AG08396 (cell line): ENCODE measurements at places on chromosomes 1 and 21.

- DNase-seq: no peak
Measured at GRCh38 chr1:50491142-50491541, 67.9 kb upstream of the DMRTA2 start.

DNA sequence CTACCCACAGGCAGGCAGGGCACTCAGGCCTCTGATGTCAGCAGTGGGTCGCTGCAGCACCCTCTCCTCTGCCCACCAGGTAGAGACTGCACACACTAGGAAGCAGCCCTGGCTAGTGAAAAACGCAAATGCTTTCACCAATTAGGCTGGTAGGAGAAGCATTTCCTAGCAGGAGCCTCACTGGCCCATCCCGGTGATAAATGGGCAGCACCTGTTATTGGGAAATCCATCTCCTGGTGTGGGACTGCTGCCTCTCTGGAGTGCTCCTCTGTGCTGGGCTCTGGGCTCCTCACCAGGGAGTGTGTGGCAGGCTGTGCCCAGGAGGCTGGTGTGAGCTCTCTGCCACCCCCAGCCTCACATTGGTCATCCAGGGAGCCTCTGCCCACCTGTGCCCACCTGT is 28.6 kb downstream of the LRP8 start:
- DNase-seq: no peak

GRCh38 chr1:231013391-231014015 is 26.6 kb downstream of the FAM89A start:
- DNase-seq: no peak

- no peak for DNase-seq
Measured at GRCh38 chr1:2934156-2934540, 87.1 kb upstream of the ACTRT2 start.

- DNase-seq: no peak
Measured at GRCh38 chr1:235087906-235088305, 40.7 kb downstream of the TOMM20 start.

DNA sequence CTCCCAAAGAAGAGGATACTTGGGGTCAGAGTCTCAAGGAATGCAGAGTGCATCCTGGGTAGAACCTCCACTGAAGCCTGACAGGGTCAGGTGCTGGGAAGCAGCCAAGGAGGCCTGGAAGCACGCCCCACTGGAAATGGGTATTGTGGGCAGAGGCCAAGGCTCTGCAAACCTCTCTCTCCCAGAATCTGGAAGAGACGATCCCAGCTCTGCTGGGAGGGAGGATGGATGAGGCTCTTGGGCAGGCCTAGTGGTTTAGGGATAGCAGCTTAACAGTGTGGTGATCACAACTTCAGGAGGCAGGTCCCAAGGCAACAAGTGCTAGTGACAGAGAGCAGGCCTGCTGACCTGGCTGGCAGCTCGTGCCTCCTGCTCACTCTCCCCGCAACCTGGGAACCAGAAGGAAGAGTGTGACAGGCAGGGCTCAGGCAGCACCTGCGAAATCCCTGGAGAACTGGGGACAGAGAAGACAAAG is 641.0 kb downstream of the PLPP3 start:
- no peak for DNase-seq

GRCh38 chr21:25385341-25385740 is 221.9 kb downstream of the MRPL39 start:
- DNase-seq: no peak

DNA sequence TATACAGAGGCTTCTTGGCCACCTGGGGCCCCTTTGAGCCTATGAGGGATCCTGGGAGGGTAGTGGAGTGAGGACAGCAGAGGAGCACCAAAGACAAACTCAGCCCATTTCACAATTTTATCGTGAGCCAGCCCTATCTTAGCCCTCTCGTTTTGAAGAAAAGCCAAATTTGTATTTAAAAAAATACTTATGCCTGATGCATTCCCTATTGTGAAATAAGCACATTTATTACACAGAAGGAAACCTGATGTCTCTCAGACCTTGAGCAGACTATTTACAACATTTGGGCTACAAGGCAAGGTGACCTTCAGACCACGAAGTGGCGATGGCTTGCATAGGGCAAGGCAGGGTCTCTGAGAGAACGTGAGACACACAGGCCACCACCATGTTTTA is 41.3 kb upstream of the H6PD start:
- DNase-seq: no peak

DNA sequence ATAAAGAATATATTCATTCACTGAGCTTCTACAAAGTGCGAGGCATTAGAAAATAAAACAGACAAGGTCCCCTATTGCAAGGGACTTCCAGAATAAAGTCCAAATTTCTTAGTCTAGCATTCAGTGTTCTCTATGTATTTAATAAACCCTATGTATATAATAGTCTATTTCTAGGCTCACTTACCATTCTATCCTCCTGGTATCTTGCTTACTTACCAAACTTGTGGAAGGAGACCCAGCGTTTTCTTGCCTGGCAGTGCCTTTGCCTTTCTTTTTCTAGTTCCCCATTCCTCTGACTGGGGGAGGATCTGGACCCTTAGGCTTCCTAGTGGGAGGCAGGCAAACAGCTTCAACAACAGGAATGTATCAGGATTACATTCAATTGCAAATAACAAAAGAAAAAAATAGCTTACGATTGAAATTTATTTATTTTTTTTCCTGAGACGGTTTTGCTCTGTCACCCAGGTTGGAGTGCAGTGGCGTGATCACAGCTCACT is 690 bp upstream of the RNF19B start:
- no peak for DNase-seq

GRCh38 chr1:230163205-230163604 is 96.2 kb downstream of the GALNT2 start:
- peak; percentile 46 for DNase-seq

- DNase-seq: no peak
Measured at GRCh38 chr1:174768949-174769348, 230.8 kb upstream of the CACYBP start.

GRCh38 chr1:98090351-98090750 is 169.5 kb upstream of the DPYD start:
- DNase-seq: no peak

DNA sequence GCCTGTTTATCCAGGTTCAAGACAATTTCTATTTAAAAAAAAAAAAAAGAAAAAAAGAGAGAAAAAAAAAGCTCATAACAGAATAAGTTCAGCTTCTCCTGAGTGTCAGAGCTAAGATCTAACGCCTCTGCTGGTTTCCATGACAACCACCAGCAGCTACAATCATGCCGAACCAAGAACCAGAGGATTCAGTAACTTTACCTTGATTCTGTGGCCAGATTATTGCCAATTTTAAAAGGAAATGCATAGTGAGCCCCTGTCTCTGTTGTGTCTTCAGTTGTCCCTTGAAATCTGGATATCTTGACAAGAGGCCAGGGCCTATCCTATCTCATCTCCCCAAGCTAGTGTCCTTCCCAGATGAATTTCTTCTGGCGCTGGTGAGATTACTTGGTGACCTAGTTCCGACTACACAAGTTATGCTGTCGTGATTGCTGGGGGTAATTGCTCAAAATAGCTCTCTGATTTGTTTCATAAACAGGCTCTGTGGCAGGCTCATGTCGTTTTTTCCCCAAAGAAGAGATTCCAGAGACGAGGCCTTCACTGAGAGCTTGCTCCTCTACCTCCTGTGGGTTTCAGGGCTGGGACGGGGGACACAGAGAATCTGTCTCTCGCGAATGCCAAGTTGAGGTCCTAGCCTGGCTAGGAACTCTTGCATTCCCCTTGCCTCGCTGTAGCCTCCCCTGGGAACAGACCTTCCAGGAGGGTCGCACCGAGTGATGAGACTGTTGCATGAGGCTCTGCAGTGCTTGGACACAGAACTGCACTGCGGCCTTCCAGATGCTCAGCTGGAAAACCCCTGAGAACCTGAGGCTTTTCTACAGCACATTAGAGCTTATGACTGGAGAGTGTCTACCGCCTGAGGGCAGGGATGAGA is 32.4 kb upstream of the SCCPDH start:
- DNase-seq: no peak

DNA sequence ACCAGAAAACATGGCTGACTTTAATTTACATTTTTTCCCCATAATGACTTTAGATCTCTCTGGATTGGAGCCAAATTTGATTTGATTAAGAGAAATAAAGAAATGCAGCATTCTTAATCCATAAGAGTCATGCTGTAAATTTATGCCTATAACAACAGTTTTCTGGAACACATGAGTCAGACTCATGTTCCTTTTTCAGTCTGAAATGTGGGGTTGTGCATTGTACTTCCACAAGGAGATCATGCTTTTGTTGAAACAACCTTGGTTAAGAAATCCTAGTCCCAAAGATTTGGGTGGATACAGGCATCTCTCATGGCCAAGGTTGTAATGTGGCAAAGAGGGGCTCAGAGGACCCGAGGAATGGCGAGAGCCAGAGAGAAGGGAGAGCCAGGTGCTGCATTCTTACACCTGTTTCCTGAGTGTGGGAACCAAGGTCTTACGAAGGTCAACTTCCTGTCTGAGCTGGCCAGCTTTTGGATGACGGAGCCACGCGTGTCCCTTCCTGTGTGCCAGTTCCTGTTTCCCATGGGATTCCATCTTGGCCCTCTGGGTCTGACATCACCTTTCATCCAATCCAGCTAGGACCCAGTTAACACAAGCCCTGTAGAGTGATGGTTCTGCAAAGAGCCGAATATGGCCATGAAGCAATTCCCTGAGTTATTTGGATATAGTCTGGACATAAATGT is 23.1 kb downstream of the CLDN14 start:
- DNase-seq: no peak

DNA sequence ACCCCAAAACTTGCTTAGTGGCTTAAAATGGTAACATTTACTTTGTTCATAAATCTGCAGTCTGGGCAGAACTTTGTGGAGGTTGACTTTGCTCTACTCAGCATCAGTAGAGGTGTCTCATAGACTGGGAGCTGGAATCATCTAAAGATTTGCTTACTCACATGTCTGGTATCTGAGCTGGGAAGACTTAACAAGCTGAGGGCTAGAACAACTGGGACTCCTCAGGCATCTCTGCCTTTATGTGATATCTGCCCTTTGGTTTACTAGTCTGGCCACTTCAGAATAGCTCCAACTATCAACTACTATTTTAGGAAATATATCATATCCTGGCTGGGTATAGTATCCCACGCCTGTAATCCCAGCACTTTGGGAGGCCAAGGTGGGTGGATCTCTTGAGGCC is 82.5 kb downstream of the C4BPA start:
- DNase-seq: no peak

GRCh38 chr1:153742411-153743142 is 14.7 kb downstream of the INTS3 start:
- DNase-seq: no peak

- peak; percentile 57 for DNase-seq
Measured at GRCh38 chr1:212162635-212163034, 122.6 kb upstream of the PPP2R5A start.

GRCh38 chr1:85496941-85497582 is 32.1 kb upstream of the DDAH1 start:
- no peak for DNase-seq

- DNase-seq: no peak
Measured at GRCh38 chr1:229578168-229579058, 19.9 kb upstream of the ABCB10 start.

GRCh38 chr1:201248721-201249559 is 34.4 kb upstream of the PKP1 start:
- no peak for DNase-seq

GRCh38 chr1:28602536-28603439 is 10.7 kb downstream of the RAB42 start:
- peak; percentile 76 for DNase-seq

DNA sequence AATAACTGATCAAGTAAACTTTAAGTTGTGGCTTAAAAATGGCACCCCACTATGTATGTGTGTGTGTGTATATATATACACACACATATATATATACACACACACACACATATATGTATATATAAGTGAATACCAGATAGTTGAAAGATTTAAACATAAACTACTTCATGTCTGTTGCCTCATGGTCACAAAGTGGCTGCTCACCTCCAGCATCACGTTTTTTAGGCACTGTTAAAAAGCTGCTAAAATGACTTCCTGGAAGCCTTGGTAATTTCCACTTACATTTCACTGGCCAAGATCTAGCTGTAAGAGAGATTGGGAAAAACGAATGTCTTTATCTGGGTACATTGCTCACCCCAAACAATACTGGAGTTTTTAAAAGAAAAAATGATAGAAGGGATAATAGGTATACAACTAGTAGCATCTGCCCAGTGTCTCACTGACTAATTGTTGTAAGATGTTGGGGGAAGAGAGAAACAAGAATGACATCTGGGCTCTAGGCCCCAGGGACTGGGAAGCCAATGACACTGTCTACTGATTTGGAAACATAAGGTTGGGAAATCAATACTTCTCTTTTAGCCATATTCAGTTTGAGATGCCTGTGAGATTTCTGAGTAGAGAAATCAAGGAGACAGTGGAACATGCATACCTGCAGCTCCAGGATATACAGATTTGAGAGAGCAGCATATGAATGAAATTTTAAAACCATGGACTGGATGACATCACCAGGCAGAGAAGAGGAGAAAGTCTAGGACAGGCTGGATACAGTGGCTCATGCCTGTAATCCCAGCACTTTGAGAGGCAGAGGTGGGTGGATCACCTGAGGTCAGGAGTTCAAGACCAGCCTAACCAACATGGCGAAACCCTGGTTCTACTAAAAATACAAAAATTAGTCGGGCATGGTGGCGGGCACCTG is 42.8 kb downstream of the CLDN14 start:
- no peak for DNase-seq

DNA sequence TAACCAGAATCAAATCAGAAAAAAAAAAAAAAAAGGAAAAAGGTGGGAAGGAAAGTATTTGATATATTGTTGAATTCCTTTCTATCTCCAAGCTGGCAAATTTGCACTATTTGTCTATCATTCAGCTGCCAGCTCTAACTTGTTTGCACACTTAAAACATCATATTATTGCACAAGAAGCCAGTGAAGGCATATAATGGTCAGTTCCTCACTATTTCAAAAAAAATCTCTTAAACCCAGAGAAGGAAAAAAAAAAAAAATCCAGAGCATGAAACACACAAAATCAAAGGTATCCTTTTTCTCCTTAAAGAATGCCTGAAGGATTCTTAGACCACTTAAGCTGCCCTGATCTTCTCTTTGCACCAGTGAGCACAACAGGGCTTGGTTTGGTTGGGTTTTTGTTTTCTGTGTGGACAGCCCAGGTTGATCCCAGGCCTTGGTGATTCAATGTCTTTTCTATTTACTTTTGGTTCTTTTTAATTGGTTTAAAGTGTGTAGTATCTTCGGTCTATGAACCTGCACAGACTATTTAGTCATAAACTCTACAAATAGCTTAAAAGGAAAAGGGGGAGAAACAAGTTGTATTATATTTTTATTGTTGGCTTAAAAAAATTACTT is 40.2 kb downstream of the DUSP10 start:
- no peak for DNase-seq

- DNase-seq: no peak
Measured at GRCh38 chr1:53509775-53510174, 50.6 kb downstream of the DMRTB1 start.

- DNase-seq: no peak
Measured at GRCh38 chr1:62809788-62810187, 25.9 kb downstream of the ATG4C start.
